ENCODE measurements at places on chromosomes 12 and 14.

DNA sequence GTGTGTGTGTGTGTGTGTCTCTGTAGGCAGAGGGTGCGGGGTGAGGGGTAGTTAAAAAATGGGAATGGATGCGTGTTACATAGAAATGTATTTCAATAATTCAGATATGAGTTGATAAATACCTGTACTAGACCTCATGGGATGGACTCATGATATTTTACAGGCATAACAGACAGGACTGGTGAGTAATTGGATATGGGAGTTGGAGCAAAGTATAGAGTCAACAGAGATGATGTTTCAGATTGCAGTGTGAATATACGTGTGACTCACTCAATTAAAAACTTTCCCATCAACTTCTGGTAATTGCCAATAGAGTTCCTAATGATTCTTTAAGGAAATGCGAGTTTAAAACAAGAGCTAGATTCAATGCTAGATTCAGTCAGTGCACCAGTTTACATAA is 711.9 kb downstream of the C12orf50 start:
- DNase-seq: no peak

DNA sequence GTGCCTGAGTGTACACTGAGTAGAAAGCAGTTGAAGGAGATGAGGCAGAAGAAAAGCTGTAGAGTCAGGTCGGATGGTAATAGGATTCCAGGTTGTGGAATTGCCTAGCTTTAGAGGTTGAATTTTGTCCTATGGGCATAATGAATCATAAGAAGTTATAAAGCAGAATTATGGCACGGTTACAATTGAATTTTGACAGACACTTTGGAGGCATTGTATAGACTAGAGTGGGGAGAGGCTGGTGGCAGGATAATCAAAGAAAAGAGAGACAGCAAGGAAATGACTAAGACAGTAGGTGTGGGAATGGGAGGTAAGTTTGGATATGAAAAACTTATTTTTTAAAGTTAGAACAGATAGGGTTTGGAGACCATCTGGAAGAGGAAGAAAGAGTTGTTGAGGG is 102.6 kb downstream of the NTN4 start:
- DNase-seq: no peak

- no peak for DNase-seq
These were observed 9.8 kb downstream of the PRIMA1 start for GRCh38 chr14:93778453-93778852.

DNA sequence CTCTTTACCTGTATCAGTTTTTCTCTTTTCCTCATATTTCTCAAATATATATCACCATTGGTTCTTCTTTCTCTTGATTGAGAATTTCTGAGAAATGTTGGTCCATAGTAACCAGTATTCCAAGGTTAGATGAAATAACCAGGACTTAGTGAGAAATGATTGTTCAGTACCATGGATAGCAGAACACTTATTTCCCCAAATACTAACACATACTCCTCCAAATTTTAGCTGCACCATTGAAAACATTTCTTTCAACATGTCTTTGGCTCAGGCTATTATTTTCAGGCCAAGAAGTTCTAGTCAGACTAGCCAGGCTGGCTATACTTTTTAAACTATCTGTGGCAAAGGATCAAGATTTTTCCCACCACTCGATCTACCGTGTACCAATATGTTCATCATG is 113.3 kb downstream of the PTPRO start:
- no peak for DNase-seq

GRCh38 chr12:6182279-6182898 is 17.8 kb upstream of the CD9 start:
- DNase-seq: no peak

GRCh38 chr14:28751467-28752058 is 15.0 kb upstream of the FOXG1 start:
- no peak for DNase-seq

DNA sequence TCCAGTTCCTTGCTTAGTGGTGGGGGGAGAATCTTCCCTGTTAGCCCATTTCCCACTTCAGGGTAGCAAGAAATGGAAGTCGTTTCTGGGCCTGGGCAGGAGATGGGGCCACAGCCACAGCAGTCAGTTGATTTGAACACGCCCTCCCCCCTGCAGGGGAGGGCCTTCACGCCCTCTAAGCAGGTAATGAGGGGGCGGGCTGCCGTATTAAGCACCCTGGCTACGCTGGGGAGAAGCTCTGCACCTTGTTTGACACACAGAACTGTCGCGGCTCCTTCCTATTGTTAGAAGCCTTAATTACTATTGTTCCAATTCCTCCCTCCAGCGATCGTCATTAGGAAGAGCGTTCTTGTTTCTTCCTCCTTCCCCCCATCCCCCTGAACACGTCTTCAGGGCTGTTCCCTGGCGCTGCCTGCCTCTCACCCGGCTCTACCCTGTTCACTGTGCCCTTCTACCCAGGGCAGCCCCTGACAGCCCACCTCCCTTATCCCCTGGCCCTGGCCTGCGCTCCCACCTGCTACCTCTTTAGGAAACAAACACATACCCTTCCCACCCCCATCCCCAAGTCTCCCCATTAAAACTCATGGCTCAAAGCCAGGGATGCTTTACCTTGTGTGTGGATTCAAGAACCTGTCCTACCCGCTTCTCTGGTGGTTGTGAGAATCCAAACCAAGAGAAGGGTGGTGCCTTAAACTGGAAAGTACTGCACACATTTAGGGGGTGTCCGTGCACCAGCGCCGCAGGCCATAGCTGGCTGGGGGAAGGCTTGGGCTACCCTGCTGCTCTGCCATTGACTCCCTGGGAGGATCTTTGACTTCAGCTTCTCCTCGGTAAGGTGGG is 137.6 kb downstream of the TSPAN9 start:
- DNase-seq: no peak

- DNase-seq: no peak
These were observed 83.9 kb downstream of the ARL6IP4 start for GRCh38 chr12:123064366-123064765.

- DNase-seq: no peak
These were observed 37.8 kb downstream of the SLC6A15 start for GRCh38 chr12:84874825-84875139.

DNA sequence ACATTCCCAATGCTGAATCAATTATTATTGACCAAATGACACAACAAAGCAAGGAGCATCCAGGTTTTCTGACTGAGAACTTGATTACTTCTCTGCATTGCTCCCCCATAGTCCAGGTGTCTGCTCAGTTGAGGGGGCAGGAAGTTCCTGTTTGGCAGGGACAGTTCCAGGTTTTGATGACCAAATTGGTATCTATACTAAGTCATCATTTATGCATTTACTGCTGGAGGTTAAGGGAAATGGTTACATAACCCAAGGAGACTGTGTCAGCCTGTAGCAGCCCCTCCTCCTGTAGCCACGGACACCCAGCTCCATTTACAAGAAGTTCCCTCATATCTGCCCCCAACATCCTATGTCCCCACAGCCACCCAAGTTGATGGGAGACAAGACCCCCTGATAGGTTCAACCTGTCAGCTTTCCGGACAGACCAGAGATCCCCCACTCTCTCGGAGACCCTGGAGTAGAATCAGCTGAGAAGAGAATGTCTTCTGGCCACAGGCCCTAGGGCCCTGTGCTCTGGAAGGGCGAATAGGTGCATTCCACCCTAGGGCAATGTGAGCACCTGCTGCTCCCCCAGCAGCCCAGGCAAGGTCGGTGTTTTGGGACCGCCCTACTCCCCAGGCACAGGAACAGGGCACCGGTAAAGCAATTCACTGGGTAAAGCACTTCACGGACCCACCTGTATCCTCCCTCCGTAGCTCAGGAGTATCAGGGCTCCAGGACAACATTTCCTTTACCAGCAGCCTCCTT is 23.6 kb downstream of the IRF2BPL start:
- no peak for DNase-seq

DNA sequence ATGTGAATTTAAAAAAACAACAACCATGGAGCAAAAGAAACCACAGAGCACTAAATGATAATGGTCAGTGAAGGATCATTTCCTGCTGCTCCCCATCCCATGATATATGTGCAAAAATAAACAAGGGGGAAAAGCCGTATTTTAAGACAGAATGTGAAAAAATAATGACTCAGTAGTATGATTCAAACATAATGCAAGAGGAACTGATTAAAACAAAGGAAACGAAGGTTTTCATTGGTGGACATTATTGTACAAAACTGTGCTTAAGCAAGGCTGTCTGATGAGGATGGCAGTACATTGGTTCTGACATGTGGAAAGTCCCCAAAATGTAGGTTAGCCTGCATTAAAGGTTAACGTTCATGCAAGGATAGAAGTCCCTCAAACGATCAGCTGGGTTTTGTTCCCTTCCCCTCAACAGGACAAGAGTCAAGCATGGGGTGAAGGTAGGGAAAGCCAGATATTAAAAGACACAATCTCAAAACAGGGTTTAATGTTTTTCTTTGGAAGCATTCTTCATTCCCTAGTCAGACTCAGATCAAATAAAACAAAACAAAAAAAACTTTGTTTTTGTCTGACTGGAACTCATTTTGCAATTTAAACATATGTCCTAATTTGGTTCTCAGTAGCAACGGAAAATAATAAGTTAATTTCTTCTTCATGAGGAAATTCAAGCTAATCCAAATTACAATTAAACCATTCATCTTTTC is 26.3 kb upstream of the PTGDR start:
- no peak for DNase-seq

- no peak for DNase-seq
These were observed 14.0 kb downstream of the NPC2 start for GRCh38 chr14:74478996-74479635.

GRCh38 chr12:106633451-106633823 is 50.6 kb downstream of the RFX4 start:
- no peak for DNase-seq

GRCh38 chr12:106093246-106093645 is 45.5 kb downstream of the NUAK1 start:
- DNase-seq: no peak

DNA sequence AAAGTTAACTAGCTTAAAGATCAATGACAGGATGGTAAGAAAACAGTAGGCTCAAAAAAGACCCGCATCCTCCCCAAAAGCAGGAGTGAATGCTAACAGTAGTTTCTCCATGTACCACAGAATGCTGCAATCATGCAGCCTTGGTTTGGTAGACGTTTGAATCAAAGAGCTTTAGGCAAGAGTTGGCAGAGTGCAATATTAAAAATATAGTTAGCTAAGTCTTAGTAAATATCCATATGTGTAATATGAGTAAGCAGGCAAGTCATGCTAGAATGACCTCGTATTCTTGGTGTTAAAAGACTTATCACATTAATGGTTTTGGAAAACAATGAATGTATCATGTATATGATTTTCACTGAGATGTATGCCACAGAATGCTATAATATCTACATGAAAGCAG is 18.8 kb upstream of the KLRF1 start:
- DNase-seq: no peak

- DNase-seq: no peak
These were observed 115.5 kb upstream of the G2E3 start for GRCh38 chr14:30443368-30444007.

DNA sequence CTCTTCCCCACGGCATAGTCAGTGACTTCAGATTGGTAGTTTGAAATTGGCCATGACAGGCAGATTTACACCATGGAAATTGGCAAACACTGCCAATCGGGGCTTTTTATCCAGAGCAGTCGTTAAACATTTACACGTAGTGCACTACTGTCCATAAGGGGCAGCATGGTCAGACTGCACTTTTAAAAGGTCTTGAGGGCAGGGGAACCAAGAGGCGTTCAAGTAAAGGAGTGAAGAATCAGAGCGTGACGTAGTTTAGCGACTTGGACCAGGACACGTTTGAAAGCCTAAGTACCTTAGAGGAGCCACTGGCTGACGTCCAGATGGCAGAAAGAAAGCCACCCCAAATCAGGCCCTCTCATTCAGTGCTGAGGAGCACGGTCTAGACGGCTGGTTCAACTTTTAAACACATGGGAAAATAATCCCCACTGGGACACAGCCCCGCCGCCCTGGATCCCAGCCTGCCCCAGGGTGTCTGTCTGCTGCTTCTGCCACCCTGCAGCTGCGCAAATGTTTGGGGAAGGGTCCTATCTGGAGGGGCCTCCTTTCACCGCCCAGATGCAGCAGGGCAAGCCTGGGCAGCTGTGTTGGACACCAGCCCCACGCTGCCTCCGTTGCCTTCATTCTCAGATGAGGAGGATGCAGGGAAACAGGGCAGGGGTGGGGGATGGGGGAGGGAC is 52.5 kb upstream of the PPP2R5C start:
- DNase-seq: no peak

GRCh38 chr12:80551897-80552296 is 107.9 kb downstream of the PTPRQ start:
- DNase-seq: no peak

Measured in stimulated activated CD4-positive, alpha-beta T cell treated with anti-CD3 and anti-CD28 coated beads, Interleukin-12 subunit alpha, Interleukin-12 subunit beta, amount 100 ng/mL, for 4 hours (primary cell).